Head of caudate nucleus (tissue), 42 donors: ENCODE measurements at places on chromosomes 7 and 10.
A peak's percentile ranks its signal among the peaks of the same experiment; 100 is the strongest.

DNA sequence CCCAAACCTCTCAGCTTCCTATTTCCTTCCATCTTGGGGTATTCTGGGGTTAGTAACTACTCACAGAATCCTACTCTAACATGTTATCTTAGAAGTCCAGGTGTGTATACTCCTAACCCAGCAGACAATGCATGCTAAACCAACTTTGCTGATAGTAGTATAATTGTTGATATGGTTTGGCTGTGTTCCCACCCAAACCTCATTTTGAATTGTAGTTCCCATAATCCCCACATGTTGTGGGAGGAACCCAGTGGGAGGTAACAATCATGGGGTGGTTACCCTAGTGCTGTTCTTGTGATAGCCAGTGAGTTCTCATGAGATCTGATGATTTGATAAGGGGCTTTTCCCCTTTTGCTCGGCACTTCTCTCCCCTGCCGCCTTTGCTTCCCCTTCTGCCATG lies 135.1 kb downstream of the CHRM2 start:
- no peak for DNase-seq

DNA sequence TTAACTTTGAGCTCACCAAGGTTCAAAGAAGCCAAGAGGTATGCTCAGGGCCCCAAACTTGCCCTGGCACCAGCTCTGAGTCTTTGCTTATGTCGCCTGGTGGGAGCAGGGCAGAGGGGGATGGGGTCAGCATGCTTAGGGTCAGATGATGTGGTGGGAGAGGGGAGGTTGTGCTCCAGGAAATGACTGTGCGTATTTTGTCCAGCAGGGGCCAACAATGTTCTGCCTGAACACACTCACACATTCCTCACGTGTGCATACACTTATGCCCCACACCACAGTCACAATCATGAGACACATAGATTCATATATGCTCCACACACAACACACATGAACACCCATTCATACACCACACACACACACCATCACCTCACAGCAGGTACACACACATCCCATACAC lies 4.4 kb upstream of the RAMP3 start:
- no peak for DNase-seq

DNA sequence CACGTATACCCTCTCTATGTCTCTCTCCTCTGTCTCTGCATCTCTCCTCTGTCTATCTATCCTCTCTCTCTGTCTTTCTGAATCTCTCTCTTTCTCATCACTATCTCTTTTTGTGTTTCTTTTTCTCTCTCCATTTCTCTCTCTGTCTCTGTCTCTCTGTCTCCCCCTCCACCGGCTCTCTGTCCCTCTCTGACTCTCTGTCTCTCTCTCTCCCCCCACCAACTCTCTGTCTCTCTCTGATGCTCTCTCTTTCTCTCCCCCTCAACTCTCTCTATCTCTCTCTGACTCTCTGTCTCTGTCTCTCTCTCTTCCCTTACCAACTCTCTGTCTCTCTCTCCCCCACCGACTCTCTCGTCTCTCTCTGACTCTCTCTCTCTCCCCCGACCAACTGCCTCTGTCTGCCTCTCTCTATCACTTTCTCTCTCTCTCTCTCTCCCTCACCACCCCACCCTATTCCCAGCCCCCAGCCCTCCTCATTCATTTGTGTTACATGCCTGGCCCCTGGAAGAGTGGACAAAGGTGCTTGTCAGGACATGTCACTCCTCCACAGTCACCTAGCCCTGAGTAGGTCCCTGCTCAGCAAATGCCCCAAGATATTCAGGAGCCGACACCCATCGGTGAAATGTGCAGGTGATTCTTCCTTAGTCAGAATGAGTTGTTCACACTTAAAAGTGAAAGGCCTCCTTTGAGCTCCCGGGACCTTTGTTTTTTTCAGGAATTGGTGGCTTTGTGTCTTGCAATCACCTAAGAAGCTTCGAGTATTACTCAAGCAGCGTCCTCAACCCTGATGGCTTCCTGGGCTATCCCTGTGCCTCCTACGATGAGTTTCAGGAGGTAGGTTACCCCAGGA lies 13.6 kb downstream of the PNLIPRP2 start:
- DNase-seq, result no peak

DNA sequence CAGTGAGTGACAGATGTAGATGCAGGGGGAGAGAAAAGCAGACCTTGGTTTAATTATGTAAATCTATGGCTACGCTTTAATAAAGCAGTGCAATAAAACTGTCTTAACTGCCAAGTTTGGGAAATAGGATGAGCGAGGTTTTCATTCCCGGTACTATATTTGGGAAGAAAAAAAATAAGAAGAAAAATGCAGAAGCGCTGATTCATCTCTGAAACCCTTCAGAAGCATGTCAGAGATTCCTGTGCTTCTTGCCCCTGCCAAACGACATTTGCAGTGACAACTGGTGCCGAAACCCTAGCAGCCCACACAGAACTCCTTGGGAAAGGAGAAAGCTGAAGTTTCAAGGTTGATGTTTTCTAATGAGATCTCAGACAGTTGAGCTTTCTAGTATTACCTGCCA lies 380.7 kb downstream of the REEP3 start:
- peak; percentile 71 for DNase-seq

GRCh38 chr7:134740376-134740775 lies 39.1 kb upstream of the CALD1 start:
- DNase-seq, result no peak

DNA sequence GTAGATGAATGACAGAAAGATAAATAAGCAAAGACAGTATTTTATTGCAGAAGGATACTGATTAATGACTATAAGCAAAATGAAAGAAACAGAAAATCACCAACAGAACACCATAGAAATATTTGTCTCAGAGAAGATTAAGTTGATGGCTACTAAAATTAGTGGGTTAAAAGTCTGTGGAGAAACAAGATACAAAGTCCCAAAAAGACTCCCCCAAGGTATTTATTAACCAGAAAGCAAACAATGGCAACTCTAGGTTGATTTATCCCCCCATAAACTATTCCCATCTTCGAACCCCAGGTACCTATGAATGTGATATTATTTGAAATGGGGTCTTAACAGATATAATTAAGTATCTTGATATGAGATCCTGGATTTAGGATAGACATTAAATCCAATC lies 1104.5 kb upstream of the PHF14 start:
- no peak for DNase-seq
